Fibroblast of the aortic adventitia (primary cell): ENCODE measurements at places on chromosomes 16 and 17. TPM values are rescaled to one million over a fixed set of nuclear protein-coding genes. Genes with fewer than 3 reads are reported as not detected.

KIF19 gene
- not detected in 2 replicates for total RNA-seq

YBX2 gene
- not detected in 2 replicates for total RNA-seq

DBNDD1 gene
- total RNA-seq, result 0.16 and 1.7 TPM in 2 replicates

TMC6 gene
- total RNA-seq, result 1.2 TPM in 1 of 2 replicates, not detected in the other

NDRG4 gene
- 5.0 and 5.2 TPM in 2 replicates for total RNA-seq

MEIOB gene
- total RNA-seq, result 0.09 TPM in 1 of 2 replicates, not detected in the other

CEMP1 gene
- total RNA-seq, result not detected in 2 replicates

TBC1D3B gene
- 0.36 and 3.5 TPM in 2 replicates for total RNA-seq
